Cardiac muscle cell (in vitro differentiated cells and primary cell): ENCODE measurements at places on chromosomes 7 and 10.
A peak's percentile ranks its signal among the peaks of the same experiment; 100 is the strongest.

- peaks cover 2% of the 10 kb centered on the region for H3K27me3 ChIP-seq
- H3K36me3 ChIP-seq: no peaks in the 10 kb centered on the region
- H3K4me1 ChIP-seq: no peaks in the 10 kb centered on the region
- no peak overlapping the region for H3K27ac ChIP-seq
- no peak for DNase-seq
These were observed 167.9 kb downstream of the FRMD4A start for GRCh38 chr10:14162629-14163344.

DNA sequence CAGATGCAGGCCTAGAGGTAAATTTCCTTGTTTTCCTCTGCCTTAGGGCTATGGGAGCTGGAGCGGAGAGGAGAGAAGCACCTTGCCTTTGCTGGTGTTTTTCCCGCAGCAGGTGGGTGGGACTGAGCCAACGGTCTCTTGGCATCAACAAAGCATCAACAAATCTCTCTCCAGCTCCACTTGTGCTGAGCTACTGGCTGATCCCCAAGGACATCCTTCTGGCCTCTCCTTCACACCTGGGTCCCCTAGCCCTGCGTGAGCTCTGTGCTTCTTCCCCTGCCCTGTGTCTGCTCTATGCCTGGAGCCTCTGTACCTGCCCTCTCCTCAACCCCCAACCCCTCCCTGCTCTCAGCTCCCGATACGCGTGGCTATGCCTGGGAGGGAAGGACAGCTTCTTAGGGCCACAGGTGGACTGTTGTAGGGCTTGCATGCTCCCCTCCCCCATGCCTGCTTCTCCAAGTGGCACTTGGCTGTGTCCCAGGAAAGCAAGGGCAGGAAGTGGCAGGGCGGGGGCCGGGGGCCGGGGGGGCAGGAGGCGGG is 3.2 kb upstream of the CLDN4 start:
- H3K4me3 ChIP-seq: no peak overlapping the region
- H3K4me1 ChIP-seq: peaks cover 11% of the 10 kb centered on the region
- H3K36me3 ChIP-seq: no peaks in the 10 kb centered on the region
- no peaks in the 10 kb centered on the region for H3K27me3 ChIP-seq
- H3K27ac ChIP-seq: no peak overlapping the region

DNA sequence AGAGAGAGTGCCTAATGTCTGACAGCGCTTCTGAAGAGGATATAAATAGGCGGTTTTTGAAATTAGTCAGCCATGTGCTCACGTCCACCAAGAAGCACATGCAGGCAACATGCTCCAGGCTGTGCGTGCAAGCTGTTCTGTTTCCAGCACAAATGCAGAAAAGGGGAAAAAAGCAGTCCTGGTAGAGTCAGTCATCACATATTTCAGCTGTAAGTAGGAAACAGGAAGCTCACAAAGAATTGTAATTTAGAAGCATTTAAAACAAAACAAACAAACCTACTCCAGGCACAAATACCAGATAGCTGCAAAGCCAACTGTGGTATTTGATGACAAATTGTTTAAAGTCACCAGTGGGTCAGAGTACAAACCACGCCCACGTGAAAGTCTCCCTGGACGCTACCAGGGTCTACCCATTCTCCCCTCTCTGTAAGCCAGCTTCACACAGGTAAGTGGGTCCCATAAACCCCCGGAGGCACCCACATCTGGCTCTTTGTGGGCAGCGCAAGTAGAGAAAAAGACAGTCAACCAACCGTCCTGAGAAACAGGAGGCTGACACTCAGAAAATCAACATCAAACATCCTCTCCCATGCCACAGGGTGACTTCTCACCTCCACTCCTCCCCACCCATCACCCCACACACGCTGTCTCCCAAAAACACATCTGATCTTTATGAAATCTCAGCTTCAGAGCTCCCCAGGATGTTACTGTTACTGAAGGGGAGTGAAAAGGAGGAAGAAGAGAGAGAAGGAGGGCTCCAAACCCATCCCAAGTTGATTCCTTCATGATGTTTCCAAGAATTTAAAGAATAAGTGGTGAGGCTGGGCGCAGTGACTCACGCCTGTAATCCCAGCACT is 186.4 kb downstream of the FAM107B start:
- DNase-seq: no peak
- no peak overlapping the region for H3K4me3 ChIP-seq
- no peaks in the 10 kb centered on the region for H3K4me1 ChIP-seq
- H3K36me3 ChIP-seq: no peaks in the 10 kb centered on the region
- H3K27ac ChIP-seq: no peak overlapping the region

DNA sequence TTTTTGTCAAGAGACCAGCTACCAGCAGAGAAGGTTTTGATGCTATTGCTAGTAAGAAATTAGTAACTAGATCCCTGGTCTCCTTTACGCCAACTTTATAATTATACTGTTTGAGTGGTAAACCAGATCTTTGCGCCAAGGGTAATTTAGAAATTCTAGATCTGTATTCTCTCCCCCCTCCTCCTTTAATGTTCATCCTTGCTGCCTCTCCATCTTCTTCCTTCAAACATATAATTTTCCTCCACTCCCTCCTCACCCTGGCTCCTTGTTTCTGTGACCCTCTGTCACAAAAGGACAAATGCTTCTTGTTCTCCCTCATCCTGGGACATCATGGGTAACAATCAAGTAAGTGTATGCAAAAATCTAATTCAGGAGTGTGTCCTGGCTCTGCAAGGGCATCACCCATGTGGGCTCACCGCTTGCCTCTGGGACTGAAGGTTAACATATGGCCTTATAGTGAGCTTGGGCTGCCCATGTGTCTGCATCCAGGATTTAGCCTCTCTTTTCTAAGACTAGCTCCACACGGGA is 121.2 kb downstream of the BAMBI start:
- no peak for DNase-seq
- H3K4me3 ChIP-seq: no peak overlapping the region
- H3K27ac ChIP-seq: no peak overlapping the region
- H3K4me1 ChIP-seq: peaks cover 5% of the 10 kb centered on the region
- H3K27me3 ChIP-seq: no peaks in the 10 kb centered on the region

DNA sequence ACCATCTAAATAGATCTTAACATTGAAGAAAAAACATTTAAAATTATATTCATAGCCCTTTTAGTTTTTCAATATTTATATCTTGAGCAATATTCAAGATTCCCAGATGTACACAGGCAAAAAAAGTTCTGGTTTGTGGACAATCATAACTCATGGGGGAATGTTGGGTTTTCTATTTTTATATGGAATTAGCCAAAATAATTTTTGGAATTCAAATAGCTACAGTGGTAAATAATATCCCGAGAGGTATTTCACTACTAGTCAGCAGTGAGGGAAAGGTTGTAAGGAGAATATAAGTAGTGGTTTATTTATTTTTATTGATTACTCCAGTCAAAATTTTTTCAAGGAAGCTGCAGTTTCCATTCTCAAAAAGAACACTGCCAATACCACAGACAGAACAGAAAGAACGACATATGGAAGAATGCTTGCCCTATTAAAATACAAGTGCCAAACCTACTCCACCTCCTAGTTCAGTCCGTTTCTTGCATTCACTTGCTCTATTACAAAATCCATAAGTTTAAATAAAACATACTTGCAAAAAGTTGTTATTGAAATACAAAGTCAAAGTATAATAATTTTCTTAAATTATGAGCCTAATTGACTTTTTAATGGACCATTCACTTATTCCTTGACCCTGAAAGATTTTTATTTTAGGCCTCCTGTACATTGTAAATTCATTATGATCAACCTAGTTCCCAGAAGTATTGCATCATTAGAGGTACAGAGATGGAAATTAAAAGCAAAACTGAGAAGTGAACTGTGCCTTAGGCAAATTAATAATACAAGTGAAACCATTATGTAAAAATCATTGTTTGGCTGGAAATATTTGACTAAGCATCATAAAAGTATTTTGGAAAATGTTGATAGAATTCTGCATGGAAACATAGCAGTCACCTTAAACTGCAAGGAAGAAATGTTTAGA is 533.2 kb downstream of the PARD3 start:
- DNase-seq: no peak
- no peaks in the 10 kb centered on the region for H3K36me3 ChIP-seq
- no peak overlapping the region for H3K4me3 ChIP-seq
- no peaks in the 10 kb centered on the region for H3K27me3 ChIP-seq

- DNase-seq: peak; percentile 83
- H3K27ac ChIP-seq: no peak overlapping the region
- H3K4me3 ChIP-seq: peak overlapping the region; percentile 15
- no peaks in the 10 kb centered on the region for H3K36me3 ChIP-seq
These were observed 85.8 kb upstream of the EGFR start for GRCh38 chr7:54932818-54933543.

GRCh38 chr7:410395-410910 is 109.2 kb downstream of the PDGFA start:
- peaks cover 11% of the 10 kb centered on the region for H3K4me1 ChIP-seq
- no peaks in the 10 kb centered on the region for H3K36me3 ChIP-seq
- no peak for DNase-seq
- no peak overlapping the region for H3K27ac ChIP-seq
- H3K27me3 ChIP-seq: no peaks in the 10 kb centered on the region

DNA sequence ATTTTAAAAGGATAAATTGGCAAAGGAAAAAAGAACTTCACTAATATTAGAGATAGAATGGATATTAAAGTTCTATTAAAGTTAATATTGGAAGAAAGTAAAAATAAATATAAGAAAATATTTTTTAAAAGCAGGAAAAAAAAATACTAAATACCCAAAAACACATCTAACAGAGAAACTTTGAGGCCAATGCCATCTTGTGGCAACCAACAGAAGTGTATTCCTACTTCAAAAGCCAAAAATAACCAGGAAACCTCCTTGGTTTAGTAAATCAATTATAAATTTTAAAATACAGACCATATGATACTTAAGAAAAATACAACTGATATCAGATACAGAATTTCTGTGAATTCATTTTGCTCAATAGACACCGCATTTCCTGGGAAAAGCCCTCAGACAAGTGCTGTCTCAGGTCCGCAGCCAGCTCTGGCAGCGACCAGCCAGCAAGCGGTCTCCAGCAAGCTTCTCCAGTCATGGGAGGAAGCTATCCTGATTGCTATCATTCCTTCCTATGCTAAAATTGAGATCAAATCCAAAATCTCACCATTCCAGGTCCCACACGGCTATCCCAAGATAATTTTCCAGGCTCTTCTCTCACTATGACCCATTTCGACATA is 65.3 kb downstream of the LMBR1 start:
- peak overlapping the region; percentile 42 for H3K27ac ChIP-seq
- no peaks in the 10 kb centered on the region for H3K27me3 ChIP-seq
- no peak overlapping the region for H3K4me3 ChIP-seq
- H3K4me1 ChIP-seq: no peaks in the 10 kb centered on the region
- DNase-seq: peak; percentile 32
- H3K36me3 ChIP-seq: peaks cover 13% of the 10 kb centered on the region

GRCh38 chr10:22573820-22574569 is 140.4 kb downstream of the PIP4K2A start:
- H3K4me3 ChIP-seq: no peak overlapping the region
- no peaks in the 10 kb centered on the region for H3K4me1 ChIP-seq
- H3K36me3 ChIP-seq: peaks cover 4% of the 10 kb centered on the region
- DNase-seq: no peak
- H3K27me3 ChIP-seq: no peaks in the 10 kb centered on the region
- no peak overlapping the region for H3K27ac ChIP-seq

- no peak for DNase-seq
- H3K36me3 ChIP-seq: no peaks in the 10 kb centered on the region
These were observed 40.2 kb upstream of the MYL10 start for GRCh38 chr7:101669307-101669706.

GRCh38 chr7:3003936-3004335 is 39.7 kb downstream of the CARD11 start:
- H3K27me3 ChIP-seq: no peaks in the 10 kb centered on the region
- H3K27ac ChIP-seq: no peak overlapping the region
- no peaks in the 10 kb centered on the region for H3K36me3 ChIP-seq

- no peaks in the 10 kb centered on the region for H3K36me3 ChIP-seq
- H3K4me3 ChIP-seq: no peak overlapping the region
- no peaks in the 10 kb centered on the region for H3K27me3 ChIP-seq
These were observed 50.1 kb downstream of the ADARB2 start for GRCh38 chr10:1687190-1687589.

DNA sequence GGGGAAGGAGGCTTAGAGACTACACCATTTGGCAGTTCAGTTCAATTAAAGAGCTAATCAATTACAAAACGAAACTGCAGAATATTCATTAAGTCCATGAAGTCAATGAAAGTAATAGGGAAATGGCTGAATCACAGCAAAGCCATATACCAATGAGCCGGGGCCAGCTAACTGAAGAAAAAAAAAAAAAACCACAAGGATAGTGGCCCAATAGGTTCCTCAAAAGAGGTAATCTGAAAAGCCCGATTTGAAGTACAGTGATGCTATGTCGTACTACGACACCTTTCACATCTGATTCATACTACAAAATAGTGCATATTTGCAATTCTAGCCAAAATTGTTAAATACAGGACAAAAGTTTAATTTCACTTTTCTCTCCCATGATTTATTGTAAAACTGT is 2.5 kb downstream of the ARHGAP12 start:
- H3K27ac ChIP-seq: no peak overlapping the region
- DNase-seq: no peak
- H3K36me3 ChIP-seq: no peaks in the 10 kb centered on the region
- H3K4me3 ChIP-seq: no peak overlapping the region
- H3K4me1 ChIP-seq: peaks cover 24% of the 10 kb centered on the region
- no peaks in the 10 kb centered on the region for H3K27me3 ChIP-seq

DNA sequence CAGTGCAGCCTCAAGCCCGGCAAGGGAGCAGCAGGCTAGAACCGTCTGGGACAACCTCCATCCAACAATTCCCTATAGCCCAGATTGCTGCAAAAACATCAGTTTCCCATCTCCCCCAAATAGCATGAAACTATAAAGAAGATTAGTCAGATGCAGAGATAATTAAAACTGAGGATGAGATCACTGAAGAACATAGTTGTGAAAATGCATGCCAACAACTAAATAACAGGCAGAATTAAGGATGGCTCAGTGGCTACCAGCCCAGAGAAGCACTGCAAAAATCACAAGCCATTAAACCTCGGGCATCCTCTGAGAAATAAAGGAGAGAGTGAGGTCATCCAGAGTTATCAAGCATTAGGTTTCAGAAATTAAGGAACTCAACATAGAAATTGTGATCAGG is 427.1 kb downstream of the TNS3 start:
- H3K4me1 ChIP-seq: no peaks in the 10 kb centered on the region
- H3K27ac ChIP-seq: no peak overlapping the region
- DNase-seq: no peak
- no peaks in the 10 kb centered on the region for H3K27me3 ChIP-seq
- no peak overlapping the region for H3K4me3 ChIP-seq
